ENCODE measurements at places on chromosomes 12 and 14.
A peak's percentile ranks its signal among the peaks of the same experiment; 100 is the strongest.

GRCh38 chr12:70549340-70550179 is 87.7 kb downstream of the PTPRB start:
- DNase-seq: no peak

DNA sequence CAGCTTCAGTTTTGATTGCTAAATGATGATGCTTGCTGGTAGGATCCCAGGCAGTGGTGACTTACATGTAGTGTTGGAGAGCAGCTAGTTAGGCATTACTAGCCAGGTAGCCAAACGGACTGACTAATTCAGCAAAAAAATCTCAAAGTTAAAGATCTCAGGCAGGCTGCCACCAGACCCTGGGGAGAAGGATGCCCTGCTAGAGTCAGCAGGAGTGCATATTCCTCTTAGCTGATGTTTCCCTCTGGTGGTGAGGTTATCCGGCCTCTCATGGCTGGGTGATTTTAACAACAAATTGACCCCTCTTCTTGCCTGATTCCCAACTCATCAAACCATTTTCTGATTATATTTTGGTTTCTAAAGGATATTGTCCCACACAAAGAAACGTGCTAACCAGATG is 2.8 kb downstream of the EFS start:
- no peak for DNase-seq

DNA sequence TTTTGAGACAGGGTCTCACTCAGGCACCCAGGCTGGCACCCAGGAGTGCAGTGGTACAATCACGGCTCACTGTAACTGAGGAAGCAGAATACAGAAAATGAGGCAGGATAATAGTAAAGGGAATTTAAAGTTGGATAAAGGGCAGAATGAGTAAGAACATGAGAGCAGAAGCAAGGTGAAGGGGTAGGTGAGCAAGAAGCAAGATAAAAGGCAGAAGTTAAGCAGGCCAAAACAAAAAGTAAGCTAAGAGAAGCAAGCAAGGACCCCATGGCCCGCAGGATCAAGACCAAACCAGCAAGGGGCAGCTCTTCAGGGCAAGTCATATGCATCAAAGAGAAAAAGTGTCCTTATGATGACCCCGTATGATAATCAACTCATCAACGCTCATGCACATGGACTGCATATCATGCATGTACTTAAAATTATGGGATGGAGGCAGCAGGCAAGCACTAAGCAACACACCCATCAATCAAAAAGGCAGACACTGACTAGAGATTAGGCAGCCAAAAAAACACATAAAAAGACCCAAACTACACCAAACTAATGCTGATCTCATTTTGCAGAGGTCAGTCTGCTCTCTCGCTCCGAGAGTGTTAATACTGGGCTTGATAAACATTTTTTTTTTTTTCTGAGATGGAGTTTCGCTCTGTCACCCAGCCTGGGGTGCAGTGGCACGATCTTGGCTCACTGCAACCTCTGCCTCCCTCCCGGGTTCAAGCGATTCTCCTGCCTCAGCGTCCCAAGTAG is 11.6 kb downstream of the TIMELESS start:
- DNase-seq: no peak

GRCh38 chr12:121283388-121283787 is 13.1 kb downstream of the CAMKK2 start:
- DNase-seq: no peak

- peak; percentile 75 for DNase-seq
These were observed 108.2 kb upstream of the MED13L start for GRCh38 chr12:116385486-116386217.

GRCh38 chr14:95432144-95433093 is 84.0 kb downstream of the SYNE3 start:
- DNase-seq: no peak

GRCh38 chr14:20427231-20428009 is 8.5 kb downstream of the KLHL33 start:
- no peak for DNase-seq

GRCh38 chr14:73633116-73634010 is 11.4 kb upstream of the DNAL1 start:
- DNase-seq: peak; percentile 46
